ENCODE measurements at places on chromosomes 3 and 15.

DNA sequence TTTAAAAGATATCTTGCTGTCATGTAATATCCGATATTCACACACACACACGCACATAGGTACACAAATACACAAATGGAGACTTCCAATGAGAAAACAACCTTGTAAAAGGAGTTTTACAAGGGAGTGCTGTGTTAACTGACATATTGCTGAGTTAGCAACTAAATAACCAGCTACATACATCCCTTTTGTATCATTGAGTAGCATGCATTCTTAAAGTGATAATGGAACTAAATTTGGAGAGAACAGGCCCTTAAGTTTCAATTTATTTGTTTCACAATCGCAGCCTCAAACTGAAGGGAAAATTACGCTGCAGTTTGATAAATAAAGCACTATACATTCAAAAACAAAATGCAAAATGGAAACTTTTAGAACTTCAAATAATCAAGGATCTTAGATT, 1046.0 kb upstream of the NR2F2 start:
- no peak for DNase-seq

DNA sequence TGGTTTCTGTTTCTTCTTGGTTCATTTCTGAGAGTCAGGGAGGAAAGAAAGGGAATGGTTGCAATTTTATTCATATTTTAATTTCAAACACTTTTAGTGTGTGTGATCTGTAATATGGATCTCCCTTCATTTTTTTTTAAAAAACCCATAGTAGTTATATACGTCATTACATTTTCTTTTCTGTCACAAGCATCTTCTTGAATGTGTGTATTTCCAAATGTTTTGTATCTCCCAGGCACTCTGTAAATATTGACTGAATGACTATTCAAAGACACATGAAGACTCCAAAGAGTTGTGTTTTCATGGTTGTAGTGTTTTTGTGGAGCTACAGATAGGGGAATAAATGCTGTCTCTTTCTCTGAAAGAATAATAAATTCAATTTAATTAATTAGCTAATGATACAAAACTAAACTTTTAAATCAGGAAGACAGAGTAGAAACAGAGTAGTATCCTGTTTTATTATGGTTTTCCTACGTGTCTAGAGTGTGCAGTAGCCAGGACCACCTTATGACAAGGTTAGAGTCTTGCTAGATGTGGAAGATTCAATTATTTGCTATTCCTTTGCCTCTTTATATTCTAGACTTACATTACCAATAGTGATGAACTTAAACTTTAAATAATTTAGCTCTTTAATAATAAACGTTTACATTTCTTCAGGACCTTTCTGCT, 35.5 kb downstream of the NECTIN3 start:
- DNase-seq = no peak

DNA sequence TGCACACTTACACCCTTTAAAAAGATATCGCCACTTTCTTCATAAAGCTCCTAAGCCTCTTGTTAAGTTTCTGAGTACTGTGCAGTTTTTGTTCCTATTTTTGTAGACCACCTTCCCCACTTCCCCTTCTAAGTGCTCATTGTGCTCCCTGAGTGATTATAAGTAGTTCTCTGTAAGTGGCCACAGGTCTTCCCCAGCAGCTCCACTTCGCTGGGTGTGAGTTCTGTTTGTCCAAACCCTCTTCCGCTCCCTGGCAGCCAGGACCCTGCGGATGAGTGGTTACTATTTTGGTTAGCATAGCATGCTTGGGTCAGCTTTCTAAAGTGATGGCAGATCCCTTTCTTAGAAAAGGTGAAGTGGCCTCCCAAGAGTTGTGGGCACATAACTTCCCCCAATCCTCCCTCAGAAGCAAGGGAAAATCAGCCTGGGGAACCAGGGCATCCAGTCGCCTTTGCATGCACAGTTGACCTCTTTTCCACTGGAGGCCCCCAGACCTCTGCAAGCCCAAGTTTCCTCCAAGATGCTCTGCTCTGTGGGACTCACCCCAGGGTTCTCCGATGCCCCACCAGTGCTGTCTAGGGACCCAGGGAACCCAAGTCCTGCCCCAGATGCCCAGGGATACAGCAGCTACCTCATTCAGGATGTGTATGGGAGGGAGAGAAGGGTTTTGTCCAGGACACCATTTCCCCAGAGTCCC, 69.6 kb downstream of the ATP10A start:
- no peak for DNase-seq

DNA sequence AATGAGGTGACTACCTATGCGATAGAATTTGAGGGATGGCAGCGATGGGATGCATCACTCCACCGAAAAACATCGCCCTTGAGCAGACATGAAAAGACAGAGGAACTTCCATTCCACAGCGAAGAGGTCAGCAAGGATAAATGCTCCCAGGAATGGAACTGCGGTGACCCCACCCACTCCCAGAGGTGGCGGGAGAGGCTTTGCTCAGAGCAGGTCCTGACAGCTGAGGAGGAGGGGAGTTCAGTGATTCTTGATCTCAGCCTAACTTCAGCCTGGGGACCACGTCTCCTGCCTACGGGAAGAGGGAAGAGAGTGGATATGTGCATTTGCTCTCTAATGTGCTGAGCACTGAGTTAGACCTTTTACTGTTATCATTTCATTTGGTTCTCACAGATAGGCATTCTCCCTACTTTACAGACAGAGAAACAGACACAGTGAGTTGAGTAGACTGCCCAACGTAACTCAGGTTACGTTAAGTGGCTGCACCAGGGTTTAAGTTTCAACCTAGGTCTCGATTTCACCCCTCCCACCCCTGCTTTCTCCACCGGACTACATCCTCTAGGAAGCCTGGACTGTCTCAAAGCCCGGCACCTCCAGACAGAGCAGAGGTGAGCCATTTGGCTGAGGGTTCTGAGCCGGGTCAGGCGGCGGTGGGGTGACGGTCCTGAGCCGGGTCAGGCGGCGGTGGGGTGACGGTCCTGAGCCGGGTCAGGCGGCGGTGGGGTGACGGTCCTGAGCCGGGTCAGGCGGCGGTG, 170.0 kb downstream of the RAB11A start:
- no peak for DNase-seq

DNA sequence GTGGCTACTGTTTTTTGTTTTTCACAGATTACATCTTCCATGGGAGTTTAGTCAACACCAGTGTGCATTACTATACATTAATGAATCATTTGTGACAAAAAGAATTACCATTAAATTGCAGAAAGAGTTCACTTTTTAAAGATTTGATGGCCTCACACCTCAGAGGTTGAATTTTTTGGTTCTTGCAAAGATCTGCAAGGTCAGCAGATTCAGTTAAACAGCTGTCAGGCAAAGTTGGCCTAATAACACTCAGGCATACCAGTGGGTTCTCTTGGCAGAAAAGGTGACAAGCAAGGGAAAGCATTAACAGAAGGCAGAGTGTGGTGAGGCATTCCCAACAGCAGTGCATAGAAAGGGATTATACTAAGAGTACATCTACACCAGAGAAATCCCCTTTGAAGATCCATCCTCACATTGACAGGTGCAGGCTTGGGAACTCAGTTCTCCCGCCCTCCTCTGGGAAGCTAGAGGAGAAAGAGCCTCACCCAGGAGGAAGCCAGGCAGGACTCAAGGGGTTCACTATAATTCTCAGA, 24.3 kb upstream of the PTX3 start:
- no peak for DNase-seq

- DNase-seq = no peak
These were observed 15.1 kb downstream of the MB21D2 start for GRCh38 chr3:192902549-192902948.

DNA sequence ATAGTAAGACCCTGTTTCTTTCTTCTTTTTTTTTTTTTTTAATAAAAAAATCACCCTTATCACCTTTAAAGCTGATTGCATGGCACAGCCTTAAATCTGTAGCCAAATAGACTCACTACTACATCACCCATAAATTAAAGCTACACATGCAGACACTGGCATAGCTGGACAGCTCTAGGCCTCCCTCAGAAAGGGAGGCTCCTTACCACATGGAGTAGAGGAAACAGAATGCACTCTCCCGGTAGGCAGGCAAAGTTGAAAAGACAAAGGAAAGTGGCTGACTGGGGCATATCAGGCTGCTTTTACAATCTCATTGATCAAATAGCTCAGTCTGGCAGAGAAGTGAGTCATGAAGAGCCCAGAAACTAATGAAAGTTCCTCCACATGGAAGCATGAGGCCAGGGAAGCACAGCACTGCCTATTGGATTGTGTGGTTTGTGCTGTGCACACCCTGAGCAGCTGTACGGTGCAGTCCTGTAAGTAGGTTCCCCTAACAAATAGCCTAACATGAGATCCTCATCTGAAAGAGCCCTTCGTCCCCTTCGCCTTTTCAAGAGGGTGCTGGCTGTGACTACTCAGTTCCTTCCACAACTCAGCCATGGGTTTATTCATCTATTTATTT, 32.7 kb upstream of the FAM98B start:
- no peak for DNase-seq

DNA sequence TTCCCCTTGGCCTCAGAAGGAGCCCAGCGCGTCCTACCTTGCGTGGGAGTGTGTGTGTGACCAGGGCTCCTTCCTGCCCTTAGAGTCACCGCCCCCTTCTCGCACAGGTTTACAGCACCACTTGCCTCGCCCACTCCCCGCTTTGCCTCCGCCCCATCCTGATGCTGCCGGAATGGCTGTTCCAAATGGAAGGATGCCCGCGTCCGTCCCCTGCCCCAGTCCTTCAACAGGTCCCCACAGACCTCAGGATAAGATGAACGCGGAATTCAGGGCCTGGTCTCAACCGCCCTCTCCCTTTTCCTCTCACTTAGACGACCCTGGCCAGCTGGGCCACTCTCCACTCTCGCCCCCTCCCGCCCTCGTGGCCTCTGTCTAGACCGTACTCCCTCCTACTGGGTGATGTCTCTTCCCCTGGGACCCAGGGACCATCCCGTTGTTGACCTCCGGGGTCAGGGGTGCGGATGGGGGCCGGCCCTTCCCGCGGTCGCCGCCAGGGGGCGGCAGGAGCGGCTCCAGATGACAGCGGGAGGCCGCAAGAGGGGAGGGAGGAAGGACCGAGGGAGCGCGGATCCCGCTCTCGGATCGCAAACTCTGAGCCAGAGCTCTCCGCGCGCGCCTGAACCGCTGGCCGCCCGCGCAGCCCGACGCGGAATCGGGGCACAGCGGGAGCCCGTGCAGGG, at the start of gene THSD4:
THSD4 (plus strand) TSS at position 585 of the 680 bp plus-strand sequence.
- DNase-seq = peak; percentile 29

GRCh38 chr3:128878556-128879124, 780 bp upstream of the ACAD9 start:
- DNase-seq = peak; percentile 39

DNA sequence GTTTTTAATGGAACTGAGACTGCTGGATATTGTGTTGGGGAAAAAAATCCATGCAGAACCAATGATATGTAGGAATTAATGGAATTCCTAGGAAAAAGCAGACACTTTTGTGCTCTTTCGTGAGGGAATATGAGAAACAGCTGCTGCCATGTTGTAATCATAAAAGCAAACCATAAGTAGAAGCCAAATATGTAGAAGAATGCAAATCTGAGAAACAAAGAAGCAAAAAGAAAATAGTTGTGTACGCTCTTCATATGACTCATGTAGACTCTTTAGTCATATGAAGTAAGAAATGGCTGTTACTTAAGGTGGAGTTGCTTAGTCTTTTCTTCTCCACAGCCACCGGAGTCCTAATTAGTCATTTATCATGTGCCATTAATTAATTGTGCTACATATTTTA, 298.6 kb upstream of the ZNF717 start:
- no peak for DNase-seq

DNA sequence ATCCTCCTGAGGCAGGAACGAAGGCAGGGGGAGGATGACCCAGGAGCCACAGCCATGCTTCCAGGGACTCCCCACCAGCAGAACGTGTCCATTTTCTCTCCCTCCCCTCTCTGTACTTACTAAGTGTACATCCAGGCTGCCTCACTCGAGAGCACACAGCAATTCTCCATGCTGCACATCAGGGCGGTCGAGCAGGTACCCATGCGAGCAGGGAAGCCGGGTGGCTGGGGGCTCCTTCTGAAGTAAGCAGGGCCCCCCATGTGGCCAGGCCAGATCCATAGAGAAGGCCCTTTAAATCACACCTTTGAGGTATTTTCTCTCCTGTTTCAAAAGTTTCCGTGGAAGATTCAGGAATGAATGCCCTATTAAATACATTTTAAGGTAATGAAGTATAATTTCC, 41.2 kb upstream of the SLC6A11 start:
- DNase-seq = no peak

Data from CD4-positive, alpha-beta T cell treated with Interleukin-1 beta for 1 hour (primary cell).